Right renal cortex interstitium (tissue), 3 donors: ENCODE measurements at places on chromosomes 7 and 10.

DNA sequence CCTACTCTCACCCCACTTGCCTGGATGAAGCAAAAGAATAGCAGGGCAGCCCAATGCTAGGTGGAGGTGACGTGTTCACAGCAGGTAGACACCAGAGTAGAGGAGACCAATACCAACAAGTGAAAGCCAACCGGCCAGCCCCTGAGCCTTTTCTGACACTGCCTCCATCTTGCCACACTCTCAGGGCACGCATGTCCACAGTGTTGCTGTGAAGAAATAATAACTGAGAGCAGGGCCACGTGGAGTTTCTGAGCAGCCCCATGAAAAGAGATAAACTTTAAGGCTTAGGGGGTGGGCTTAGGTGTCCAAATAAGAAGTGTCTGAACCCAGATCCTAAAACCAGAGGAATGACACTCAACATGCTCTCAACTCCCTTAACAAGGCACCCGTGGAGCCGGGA is 9.0 kb upstream of the TMEM273 start:
- DNase-seq = no peak

DNA sequence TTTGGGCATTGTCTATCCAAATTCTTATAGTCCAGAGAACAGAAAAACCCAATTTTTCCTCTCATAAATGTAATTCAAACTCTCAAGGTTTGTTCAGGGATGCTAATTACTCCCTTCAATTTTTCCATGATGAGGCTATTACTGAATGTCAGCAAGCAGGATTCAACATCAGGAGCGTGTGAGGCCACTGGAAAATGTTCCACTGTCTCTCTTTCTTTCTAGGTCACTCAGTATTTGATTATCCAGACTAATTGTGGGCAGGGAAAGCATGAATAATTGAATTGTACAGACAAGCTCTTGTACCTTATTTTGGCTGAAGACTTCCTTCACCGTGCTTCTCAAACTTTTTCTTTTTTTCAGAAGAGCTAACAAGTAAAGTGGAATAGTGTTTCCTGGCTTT is 30.7 kb downstream of the THNSL1 start:
- DNase-seq = no peak

GRCh38 chr7:28005075-28005846 is 175.3 kb downstream of the JAZF1 start:
- DNase-seq = no peak

DNA sequence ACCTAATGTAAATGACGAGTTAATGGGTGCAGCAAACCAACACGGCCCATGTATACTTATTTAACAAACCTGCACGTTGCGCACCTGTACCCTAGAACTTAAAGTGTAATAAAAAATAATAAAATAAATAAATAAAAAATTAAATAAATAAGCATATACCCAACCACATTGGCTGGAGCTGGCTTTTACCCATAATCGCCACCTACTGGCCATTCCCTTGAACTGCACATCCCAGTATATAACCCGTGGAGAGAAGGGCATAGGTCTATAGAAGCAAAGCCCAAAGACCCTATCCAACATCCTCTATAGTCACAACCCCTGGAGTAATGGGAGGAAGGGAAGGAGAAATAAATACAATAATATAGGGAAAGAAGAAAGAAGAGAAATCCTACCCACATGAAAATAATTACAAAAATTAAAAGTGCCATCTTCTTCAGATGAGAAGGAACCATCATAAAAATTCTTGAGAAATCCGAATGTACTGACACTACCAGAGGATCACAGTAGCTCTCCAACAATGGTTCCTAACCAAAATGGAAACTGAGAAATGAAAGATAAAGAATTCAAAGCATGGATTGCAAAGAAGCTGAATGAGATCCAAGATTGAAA is 65.6 kb downstream of the TWIST1 start:
- no peak for DNase-seq

DNA sequence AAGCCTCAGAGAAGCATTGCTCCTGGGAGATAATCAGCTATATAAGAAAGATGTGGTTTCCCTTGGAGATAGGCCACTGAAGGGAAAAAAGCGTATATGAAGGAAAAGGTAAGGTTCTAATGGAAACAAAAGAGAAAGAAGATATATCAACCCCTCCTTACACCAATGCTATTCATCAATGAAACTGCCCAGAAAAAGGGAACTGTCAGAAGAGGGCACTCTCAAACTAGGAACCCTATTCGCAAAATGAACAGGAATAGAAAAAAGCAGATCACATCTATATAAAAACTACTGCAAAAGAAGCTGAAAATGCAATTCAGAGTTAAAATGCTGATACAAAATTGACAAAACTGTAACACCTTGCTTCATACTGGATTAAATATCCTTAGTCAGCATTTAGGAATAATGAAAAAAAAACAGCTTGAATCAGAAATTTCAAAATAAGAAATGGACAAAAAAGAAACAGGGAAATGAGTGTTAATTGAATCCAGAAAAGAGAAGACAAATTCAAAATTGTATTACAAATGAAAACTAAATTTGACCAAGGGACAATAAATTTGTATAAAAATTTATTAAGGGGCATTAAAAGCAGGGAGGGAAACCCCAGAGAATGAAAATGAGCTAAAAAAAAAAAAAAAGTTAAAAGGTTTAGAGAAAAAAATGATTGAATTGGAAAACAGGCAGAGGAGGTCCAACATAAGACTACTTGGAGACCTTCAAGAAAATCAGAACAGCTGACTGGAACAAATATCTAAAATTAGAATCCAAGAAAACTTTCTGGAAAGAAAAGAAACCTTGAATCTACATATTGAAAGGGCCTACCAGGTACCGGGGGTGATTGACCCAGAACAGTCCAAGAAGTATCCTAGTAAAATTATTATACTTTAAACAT is 17.9 kb downstream of the NHLRC2 start:
- no peak for DNase-seq

DNA sequence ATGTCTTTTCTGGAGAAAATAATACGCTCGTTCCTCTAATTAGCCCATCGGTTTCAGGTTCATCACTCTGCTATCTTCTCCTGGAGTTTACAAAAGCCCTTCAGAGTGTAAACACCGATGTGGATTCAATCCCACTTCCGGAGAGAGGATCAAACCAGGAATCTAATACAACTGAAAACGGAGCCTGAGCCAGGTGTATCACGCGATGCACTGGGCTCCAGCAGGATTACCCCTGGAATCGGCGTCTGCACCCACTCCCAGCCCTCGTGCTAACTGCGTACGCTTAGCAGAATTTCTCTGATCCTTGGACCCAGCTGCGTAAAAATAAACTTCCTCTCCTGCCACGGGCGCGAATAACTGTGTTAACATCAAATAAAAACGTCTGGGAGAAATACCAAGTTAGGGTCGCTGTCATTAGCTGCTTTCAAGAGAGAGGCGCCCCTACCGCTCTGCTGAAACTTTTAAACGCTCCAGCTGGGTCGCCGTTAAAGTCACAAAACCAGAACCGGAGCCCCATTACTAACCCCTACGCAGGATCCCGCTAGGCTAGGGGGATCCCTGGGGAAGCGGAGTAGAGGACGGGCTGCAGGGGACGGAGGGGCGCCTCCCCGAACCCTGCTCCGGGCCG is 502 bp downstream of the ZNF3 start:
- DNase-seq = no peak

- no peak for DNase-seq
Measured at GRCh38 chr10:4477664-4478063, 348.3 kb upstream of the AKR1E2 start.

DNA sequence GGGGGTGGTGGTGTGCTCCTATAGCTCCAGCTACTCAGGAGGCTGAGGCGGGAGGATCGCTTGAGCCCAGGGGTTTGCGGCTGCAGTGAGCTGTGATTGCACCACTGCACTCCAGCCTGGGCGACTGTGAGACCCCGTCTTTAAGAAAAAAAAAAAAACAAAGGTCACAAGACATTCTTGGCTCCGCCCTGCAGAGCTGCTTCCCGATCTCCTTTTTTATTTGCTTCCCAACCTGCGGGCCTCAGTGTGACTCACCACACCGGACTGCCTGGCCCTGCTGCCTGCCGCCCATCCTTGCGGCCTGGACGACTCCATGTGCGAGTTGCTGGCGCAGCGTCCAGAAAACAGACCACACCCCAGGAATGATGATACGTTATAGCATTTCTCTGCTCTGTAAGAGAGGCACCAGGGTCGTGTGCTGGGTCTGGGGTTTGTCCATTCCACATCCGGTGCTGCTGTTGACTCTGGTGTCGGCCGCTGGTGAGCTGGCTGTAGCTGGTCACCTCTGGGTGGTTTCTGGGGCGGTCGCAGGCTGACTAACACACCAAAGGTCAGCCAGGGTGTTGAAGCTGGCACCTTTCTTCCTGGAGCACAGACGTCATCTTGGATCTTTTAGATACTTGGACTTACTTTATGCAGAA is 123.6 kb downstream of the TCF7L2 start:
- no peak for DNase-seq

DNA sequence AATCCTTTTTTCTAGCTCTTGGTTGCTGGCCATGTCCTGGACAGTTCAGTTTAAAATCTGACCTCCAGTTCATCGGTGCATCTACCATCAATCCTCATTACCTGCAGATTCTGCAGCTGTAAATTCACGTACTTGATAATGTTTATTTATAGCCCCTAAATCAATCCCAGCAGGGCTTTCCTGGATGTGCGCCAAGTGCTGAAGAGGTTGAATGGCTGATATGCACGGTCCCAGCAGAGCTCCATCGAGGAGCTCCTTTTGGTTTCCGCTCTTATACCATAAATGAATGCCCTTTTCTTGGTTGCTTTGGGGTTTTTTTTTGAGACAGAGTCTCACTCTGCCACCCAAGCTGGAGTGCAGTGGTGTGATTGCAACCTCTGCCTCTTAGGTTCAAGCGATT is 91.2 kb upstream of the CCZ1B start:
- DNase-seq = no peak

GRCh38 chr7:111183321-111183720 is 92.4 kb downstream of the LRRN3 start:
- DNase-seq = no peak

- DNase-seq = peak; percentile 13
Measured at GRCh38 chr7:28272461-28272877, 91.9 kb upstream of the JAZF1 start.

GRCh38 chr7:101156277-101156676 is 2.0 kb downstream of the AP1S1 start:
- no peak for DNase-seq

DNA sequence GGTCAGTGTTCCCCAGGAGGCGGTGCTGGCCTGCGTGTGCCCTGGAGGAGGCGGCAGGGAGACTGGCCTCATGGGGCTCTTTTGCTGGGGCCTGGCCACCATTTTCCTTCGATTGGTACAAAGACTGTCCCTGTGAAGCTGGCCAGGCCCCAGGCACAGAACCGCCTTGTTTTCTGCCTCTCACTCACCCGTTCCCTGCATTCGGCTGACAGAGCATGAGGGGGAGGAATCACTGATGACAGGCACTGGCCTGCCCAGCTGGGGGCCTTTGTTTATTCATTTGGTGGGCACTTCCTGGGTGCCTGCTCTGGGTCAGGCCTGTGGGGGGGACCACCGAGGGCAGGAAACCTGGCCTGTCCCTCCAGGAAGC is 139.2 kb downstream of the FAM53B start:
- DNase-seq = no peak

- no peak for DNase-seq
Measured at GRCh38 chr7:71236230-71237105, 104.5 kb downstream of the GALNT17 start.

GRCh38 chr7:123437447-123437995 is 96.9 kb downstream of the IQUB start:
- DNase-seq = no peak

DNA sequence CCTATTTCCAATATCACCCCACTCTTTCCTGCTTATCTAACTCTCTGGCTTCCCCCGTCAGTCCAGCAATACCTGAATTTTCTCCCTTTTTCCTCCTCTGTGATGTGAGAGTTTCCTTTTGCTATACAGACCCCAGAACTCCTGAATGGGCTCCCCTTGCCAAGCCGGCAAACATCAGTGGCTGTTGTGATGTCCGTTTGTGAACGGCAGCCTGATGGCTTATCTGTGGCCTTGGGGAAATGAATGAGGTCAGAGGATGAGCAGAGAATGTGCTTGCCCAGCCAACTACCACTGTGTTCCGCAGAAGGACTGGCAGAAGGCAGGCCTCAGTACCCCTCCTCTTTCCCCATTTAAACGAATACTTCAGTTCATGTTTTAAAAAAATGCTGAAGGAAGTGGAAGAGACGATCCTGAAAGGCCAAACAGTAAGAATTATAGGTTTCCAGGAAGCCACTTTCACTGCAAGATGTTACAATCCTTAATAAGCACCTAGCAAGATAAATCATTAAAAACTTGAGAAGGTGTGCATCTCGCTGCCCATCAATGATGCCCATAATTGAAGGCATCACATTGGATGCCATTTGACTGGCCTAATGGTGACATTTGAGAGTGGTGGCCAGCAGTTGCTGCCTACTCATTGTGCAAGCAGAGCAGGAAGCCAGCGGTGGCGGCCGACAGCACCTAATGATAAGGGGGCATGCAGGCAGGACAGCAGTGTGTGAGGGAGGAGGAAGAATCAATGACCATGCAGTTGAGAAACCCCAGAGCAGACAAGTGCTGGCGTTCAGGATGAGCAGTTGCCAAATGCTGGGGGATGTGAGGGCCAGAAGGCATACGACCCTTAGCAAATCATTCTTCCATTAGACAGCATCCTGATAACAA is 31.5 kb downstream of the SLC18A2 start:
- DNase-seq = no peak

DNA sequence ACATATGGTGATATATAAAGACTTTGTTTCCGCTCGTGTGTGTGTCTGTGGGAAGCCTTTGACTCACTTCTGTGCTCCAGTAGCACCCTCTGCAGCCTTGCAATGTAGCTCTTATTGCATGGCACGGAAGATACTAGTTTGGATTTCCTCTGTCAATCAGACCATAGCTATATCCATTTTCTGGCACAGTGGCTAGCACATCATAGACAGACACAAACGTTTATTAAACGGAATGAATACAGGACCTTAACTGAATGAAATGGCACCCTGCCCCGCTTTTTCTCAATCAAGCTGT is 124.0 kb upstream of the PTPN20 start:
- no peak for DNase-seq

GRCh38 chr7:50164559-50165170 is 71.6 kb upstream of the ZPBP start:
- DNase-seq = no peak

- DNase-seq = no peak
Measured at GRCh38 chr10:97736403-97736901, 476 bp upstream of the ZFYVE27 start.

- DNase-seq = no peak
Measured at GRCh38 chr7:29236649-29237048, 42.1 kb downstream of the CHN2 start.

GRCh38 chr7:118590107-118590506 is 365.6 kb downstream of the ANKRD7 start:
- DNase-seq = no peak

GRCh38 chr10:25082276-25083204 is 66.1 kb downstream of the THNSL1 start:
- DNase-seq = peak; percentile 1
